ENCODE measurements at places on chromosomes 1 and 21. TPM values are rescaled to one million over a fixed set of nuclear protein-coding genes. Genes with fewer than 3 reads are reported as not detected.

- H3K4me3 ChIP-seq, result no peak overlapping the region
- no peaks in the 10 kb centered on the region for H3K4me1 ChIP-seq
- H3K27me3 ChIP-seq, result no peaks in the 10 kb centered on the region
- no peak overlapping the region for H3K27ac ChIP-seq
- no peaks in the 10 kb centered on the region for H3K36me3 ChIP-seq
Measured at GRCh38 chr1:32920833-32921232, 19.6 kb upstream of the TMEM54 start.

DNA sequence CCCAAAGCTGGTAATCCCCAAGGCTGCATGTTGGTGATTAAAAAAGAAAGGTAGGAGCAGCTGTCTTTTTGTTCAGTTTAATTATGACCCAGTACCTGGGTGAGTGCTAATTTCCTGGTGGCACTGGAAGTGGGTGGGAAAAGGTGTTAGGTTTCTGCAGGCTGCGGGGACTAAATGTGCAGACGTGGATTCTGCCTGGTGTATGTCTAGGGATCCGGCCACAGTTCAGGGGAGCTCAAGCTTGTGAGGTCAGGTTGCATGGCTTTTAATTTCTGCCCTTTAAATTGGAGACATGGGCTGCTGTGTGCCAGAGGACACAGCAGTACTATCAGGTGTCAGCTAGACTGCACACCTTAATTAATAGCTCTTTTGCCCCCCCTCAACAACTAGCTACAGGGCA is 20.3 kb upstream of the TBX19 start:
- H3K27ac ChIP-seq, result no peak overlapping the region
- no peaks in the 10 kb centered on the region for H3K27me3 ChIP-seq

DNA sequence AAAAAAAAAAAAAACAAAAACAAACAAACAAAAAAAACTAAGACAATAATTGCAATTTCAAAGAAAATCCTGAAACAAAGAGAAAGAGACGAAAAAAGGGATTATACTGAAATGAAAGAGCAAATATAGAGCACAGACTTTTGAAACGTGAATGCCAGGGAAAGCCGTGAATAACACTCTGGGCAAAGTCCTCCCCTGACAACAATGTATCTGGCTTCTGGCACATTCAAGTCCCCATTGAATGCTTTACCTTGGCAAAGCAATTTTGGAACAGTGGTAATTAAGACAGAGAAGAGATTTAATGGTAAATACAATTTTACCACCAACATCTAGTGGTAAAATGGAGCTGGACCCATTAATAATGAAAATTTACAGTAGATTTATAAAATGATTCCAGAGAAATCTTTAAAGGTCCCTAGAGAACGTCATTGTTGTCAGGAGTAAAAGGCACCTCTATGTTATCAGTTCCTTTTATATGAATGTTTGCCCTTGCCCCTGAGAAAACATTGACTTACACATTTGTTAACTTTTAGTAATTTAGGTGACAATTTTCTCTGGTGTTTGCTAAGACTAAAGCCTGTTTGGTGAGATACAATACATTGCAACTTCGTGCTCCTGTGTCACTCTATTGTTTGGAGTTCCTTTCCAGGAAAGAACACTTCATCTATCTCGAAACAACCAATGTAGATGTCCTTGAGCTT is 89.7 kb downstream of the GREM2 start:
- H3K27me3 ChIP-seq, result no peaks in the 10 kb centered on the region
- DNase-seq, result no peak
- no peak overlapping the region for H3K27ac ChIP-seq
- H3K36me3 ChIP-seq, result no peaks in the 10 kb centered on the region
- H3K4me1 ChIP-seq, result no peaks in the 10 kb centered on the region
- no peak overlapping the region for H3K4me3 ChIP-seq

DNA sequence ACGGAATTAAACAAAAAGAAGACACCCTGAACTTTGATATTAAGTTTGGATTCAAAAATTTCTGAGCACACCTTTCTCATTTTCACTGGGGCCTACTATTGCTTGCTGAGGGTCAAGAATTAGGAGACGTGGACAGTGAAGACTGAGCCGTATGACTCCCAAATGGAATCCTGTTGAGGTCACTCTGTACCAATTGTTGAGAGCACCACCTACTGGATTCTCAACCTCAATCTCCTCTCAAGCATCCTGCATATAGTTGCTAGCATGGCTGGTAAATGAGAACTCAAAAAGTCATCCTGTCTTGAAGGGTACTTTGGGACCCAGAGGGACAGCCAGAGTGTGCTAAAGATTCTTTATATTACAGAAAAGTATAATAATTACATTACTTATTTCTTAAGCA is 20.2 kb upstream of the MTR start:
- no peaks in the 10 kb centered on the region for H3K36me3 ChIP-seq
- peak; percentile 39 for DNase-seq
- no peak overlapping the region for H3K4me3 ChIP-seq
- no peak overlapping the region for H3K27ac ChIP-seq
- no peaks in the 10 kb centered on the region for H3K27me3 ChIP-seq

GRCh38 chr1:198003468-198003867 is 86.3 kb downstream of the LHX9 start:
- H3K36me3 ChIP-seq, result no peaks in the 10 kb centered on the region
- H3K4me1 ChIP-seq, result no peaks in the 10 kb centered on the region
- no peak overlapping the region for H3K27ac ChIP-seq
- H3K4me3 ChIP-seq, result no peak overlapping the region
- no peaks in the 10 kb centered on the region for H3K27me3 ChIP-seq
- no peak for DNase-seq

DNA sequence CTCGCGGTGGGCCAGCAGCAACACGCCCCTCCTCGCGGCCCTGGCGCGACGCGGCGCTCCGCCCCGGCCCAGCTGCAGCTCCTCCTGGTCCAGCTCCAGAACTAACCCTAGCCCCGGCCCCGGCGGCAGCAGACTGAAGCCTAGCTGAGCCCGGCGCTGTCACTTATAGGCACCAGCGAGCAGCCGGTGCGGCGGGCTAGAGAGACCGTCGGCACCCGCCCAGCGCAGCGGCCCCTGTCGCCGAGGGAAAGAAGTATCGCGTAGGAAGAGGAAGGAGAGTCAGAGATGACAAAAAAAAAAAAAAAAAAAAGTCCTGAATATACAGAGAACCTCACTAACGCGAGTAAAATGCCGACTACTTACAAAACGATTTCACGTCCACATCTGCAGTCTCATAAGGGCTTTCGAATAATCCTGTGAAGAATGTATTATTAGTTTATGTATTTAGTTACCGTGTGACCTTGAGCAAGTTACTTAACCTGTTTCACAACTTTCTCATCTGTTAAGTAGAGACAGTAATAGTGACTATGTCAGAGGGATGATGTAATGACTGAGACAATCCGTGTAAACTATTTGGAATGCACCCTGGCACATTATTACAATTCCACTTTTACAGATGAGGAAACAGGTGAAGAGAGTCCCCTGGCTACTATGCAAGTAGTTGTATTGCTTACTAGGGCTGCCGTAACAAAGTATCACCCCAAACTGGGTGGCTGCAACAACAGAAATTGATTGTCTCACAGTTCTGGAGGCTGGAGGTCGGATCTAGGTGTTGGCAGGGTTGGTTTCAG is at the start of gene SLC9A1:
SLC9A1 (minus strand) TSS at position 135 of the 791 bp plus-strand sequence. CDS start 791 bp downstream, outside the sequence.
- no peaks in the 10 kb centered on the region for H3K27me3 ChIP-seq
- H3K4me1 ChIP-seq, result peaks cover 9% of the 10 kb centered on the region
- peak within 1 kb of the TSS; percentile 78 for H3K4me3 ChIP-seq
- peak; percentile 88 for DNase-seq
- H3K27ac ChIP-seq, result peak within 1 kb of the TSS; percentile 83

DNA sequence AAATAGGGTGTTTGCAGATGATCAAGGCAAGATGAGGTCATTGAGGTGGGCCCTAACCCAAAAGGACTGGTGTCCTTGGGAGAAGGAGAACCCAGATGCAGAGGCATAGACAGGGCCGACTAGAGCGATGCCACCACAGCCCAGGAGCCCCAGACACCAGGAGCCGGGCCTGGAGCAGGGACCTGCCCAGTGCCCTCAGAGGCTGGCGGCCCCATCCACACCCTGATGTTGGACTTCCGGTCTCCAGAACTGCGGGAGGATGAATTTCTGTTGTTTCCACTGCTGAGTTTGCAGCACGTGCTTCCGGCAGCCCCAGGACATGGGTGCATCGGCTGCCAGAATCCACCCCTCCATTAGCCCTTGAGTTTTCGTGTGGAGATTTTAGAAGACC is 7.2 kb upstream of the ACTRT2 start:
- no peak overlapping the region for H3K4me3 ChIP-seq
- no peaks in the 10 kb centered on the region for H3K27me3 ChIP-seq
- no peak overlapping the region for H3K27ac ChIP-seq
- no peaks in the 10 kb centered on the region for H3K4me1 ChIP-seq

- DNase-seq, result no peak
- H3K27me3 ChIP-seq, result no peaks in the 10 kb centered on the region
- no peak overlapping the region for H3K4me3 ChIP-seq
- no peaks in the 10 kb centered on the region for H3K4me1 ChIP-seq
Measured at GRCh38 chr1:93042187-93043056, 36.7 kb upstream of the MTF2 start.

DNA sequence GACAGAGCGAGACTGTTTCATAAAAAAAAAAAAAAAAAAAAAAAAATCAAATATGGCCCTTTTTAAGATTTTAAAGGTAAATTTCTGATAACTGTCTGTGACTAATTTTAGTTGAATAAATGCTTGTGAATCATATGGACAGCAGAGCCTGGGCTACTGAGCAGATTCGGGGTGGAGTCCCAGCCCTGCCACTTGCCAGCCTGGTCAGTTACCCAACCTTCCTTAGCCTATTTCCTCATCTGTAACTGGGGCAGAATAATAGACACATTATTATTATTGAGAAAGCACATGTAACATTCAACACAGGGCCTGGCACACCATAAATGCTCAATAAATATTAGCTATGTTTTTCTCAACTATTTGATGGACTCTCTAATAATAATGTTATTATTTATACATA is 11.2 kb upstream of the H3-3A start:
- H3K36me3 ChIP-seq, result no peaks in the 10 kb centered on the region
- H3K27ac ChIP-seq, result no peak overlapping the region
- peaks cover 3% of the 10 kb centered on the region for H3K4me1 ChIP-seq
- DNase-seq, result no peak
- no peaks in the 10 kb centered on the region for H3K27me3 ChIP-seq

GRCh38 chr1:27521336-27521831 is 31.4 kb upstream of the WASF2 start:
- H3K27me3 ChIP-seq, result no peaks in the 10 kb centered on the region
- H3K36me3 ChIP-seq, result no peaks in the 10 kb centered on the region
- DNase-seq, result no peak
- H3K4me1 ChIP-seq, result peaks cover 46% of the 10 kb centered on the region
- no peak overlapping the region for H3K27ac ChIP-seq

- no peak overlapping the region for H3K27ac ChIP-seq
- no peak for DNase-seq
- no peaks in the 10 kb centered on the region for H3K36me3 ChIP-seq
- no peaks in the 10 kb centered on the region for H3K27me3 ChIP-seq
- peaks cover 8% of the 10 kb centered on the region for H3K4me1 ChIP-seq
Measured at GRCh38 chr1:87830432-87830978, 501.8 kb downstream of the LMO4 start.

GRCh38 chr1:169959686-169960085 is 66.0 kb upstream of the SCYL3 start:
- no peaks in the 10 kb centered on the region for H3K36me3 ChIP-seq
- peak; percentile 8 for DNase-seq
- H3K4me3 ChIP-seq, result no peak overlapping the region
- no peaks in the 10 kb centered on the region for H3K27me3 ChIP-seq
- no peak overlapping the region for H3K27ac ChIP-seq

- peak; percentile 19 for DNase-seq
- H3K36me3 ChIP-seq, result no peaks in the 10 kb centered on the region
- H3K4me3 ChIP-seq, result no peak overlapping the region
- no peak overlapping the region for H3K27ac ChIP-seq
- H3K27me3 ChIP-seq, result peaks cover 4% of the 10 kb centered on the region
- no peaks in the 10 kb centered on the region for H3K4me1 ChIP-seq
Measured at GRCh38 chr1:161071886-161072371, 2.2 kb upstream of the ARHGAP30 start.

- H3K36me3 ChIP-seq, result no peaks in the 10 kb centered on the region
- no peak overlapping the region for H3K27ac ChIP-seq
- DNase-seq, result no peak
- H3K4me3 ChIP-seq, result no peak overlapping the region
- no peaks in the 10 kb centered on the region for H3K27me3 ChIP-seq
- no peaks in the 10 kb centered on the region for H3K4me1 ChIP-seq
Measured at GRCh38 chr1:13666317-13666716, 33.7 kb upstream of the PRDM2 start.

- H3K4me1 ChIP-seq, result peaks cover 2% of the 10 kb centered on the region
- no peak overlapping the region for H3K4me3 ChIP-seq
- H3K27me3 ChIP-seq, result peaks cover 8% of the 10 kb centered on the region
- no peaks in the 10 kb centered on the region for H3K36me3 ChIP-seq
Measured at GRCh38 chr1:205547936-205548827, 43.7 kb downstream of the CDK18 start.

- no peak overlapping the region for H3K27ac ChIP-seq
- H3K4me3 ChIP-seq, result no peak overlapping the region
- DNase-seq, result no peak
- peaks cover 4% of the 10 kb centered on the region for H3K27me3 ChIP-seq
- H3K4me1 ChIP-seq, result no peaks in the 10 kb centered on the region
Measured at GRCh38 chr1:20111452-20111851, 7.9 kb downstream of the PLA2G2D start.

DNA sequence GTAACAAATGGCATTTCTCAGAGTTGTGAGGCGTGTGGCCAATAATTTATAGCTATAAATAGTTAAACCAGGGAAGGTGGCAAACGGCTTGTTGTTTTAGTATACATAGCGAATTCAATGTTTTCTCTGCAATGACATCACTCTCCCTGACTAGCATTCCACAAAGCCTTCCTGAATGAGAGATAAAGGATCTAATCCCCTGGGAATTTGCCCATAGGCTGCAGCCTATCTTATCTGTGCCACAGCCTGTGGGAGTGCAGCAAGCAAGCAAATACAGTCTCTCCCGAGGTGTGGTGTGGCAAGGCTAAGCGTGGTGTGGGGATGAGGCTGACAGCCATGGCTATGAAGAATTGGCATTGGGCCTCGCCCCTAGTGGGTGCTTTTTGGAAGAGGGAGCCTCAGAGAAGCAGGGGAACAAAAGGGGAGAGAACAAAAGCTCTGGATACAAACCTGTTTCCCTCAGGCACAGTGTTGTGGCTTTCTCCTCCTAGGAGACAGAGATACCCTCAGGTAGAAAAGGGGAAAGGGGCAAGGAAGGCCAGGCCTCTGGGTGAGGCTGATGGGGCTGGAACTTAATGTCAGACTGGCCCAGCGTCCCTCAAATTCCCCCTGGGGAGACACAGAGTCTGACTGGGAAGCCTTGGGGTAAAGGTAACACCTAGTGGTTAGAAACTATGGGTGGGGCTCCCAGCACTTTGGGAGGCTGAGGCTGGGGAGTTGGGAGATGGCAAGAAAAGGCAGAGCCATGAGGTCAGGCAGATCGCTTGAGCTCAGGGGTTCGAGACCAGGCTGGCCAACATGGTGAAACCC is 8.9 kb downstream of the TAGLN2 start:
- DNase-seq, result peak; percentile 72
- H3K4me1 ChIP-seq, result peaks cover 49% of the 10 kb centered on the region
- peak overlapping the region; percentile 36 for H3K27ac ChIP-seq

- no peaks in the 10 kb centered on the region for H3K36me3 ChIP-seq
- no peak overlapping the region for H3K4me3 ChIP-seq
- H3K27ac ChIP-seq, result no peak overlapping the region
- peak; percentile 87 for DNase-seq
- no peaks in the 10 kb centered on the region for H3K4me1 ChIP-seq
Measured at GRCh38 chr1:87644579-87645190, 316.0 kb downstream of the LMO4 start.

Gene BRINP2
- 0.26 TPM for total RNA-seq

Gene PAPPA2
- total RNA-seq, result 4.1 TPM

Gene C1orf21
- 53.0 TPM for total RNA-seq

Gene CCDC185
- total RNA-seq, result not detected

Gene C1QB
- total RNA-seq, result not detected

Gene PDE4B
- 19.8 TPM for total RNA-seq

Gene DDR2
- 303 TPM for total RNA-seq

All from fibroblast of lung (primary cell).